ENCODE measurements at places on chromosomes 13 and 19. TPM values are rescaled to one million over a fixed set of nuclear protein-coding genes. Genes with fewer than 3 reads are reported as not detected.

The NBEA gene
- 0.90 TPM for total RNA-seq

- no peak for DNase-seq
Observed at GRCh38 chr19:6150289-6150688, 14.8 kb downstream of the ACSBG2 start.

- DNase-seq, result peak; percentile 85
Observed at GRCh38 chr19:34985249-34986022, 14.7 kb upstream of the GRAMD1A start.

The CYP2A6 gene
- not detected for total RNA-seq

GRCh38 chr19:31352296-31352781 lies 3.1 kb upstream of the TSHZ3 start:
- no peak for DNase-seq

The TEX101 gene
- total RNA-seq, result not detected

The MYPOP gene
- total RNA-seq, result 0.64 TPM

GRCh38 chr19:4376028-4376670 lies 24.2 kb downstream of the SH3GL1 start:
- DNase-seq, result no peak

DNA sequence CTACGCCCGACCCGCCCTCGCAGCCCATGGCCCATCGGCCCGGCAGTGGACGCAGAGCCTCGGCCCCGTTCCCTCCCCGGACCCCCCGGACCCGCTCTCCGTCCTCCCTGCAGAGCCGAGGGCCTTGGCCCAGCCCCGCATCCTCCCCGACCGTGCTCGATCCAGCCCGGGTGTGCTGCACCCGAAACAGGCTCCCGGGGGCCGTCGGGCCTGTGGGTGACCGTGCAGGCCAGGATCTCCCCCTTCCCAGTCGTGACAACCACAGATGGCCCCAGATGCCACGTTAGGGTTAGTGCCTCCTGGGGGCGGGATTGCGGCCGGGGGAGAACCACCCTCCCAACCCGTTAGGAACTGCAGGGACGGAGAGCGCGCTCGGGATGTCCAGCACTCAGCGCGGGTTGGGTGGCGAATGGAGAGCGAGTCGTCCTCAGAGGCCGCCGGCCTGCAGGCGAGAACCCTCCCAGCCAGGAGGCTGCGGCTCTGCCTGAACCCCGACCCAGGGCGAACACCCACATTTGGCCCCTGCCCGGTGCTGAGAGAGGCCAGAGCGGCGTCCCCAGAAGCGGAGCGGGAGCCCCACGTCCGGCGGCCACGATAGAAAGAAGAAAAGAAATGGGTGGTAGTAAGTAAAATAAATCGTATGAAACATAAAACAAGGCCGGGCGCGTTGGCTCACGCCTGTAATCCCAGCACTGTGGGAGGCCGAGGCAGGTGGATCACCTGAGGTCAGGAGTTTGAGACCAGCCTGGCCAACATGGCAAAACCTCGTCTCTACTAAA lies 6.7 kb upstream of the MADCAM1 start:
- peak; percentile 32 for DNase-seq

GRCh38 chr13:21243045-21243897 lies 66.8 kb downstream of the MRPL57 start:
- no peak for DNase-seq

GRCh38 chr19:20028611-20029010 lies 10.7 kb downstream of the ZNF682 start:
- DNase-seq, result no peak

GRCh38 chr13:61188057-61188456 lies 227.6 kb downstream of the PCDH20 start:
- DNase-seq, result no peak

DNA sequence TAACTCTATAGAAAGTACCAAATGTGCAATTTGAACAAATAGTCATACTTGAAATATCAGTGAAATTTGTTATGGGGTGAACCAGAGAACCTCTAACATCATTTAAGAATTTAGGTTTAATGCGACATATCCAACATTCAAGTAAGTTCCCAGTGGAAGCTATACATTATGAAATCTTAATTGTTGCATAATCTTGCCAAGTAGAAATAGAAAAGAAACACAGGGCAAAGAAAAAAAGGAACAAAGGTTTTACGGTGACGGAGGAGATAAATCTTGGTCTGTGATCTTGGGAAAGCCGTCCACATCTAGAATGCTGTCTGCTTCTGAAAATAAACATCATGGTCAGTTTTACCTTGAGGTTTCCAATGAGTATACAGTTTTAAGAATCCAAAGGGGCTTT lies 445.7 kb downstream of the RFC3 start:
- DNase-seq, result no peak

The IL11 gene
- total RNA-seq, result 0.13 TPM

The CCDC169 gene
- 0.63 TPM for total RNA-seq

GRCh38 chr19:2428321-2428690 lies 920 bp upstream of the TIMM13 start:
- peak; percentile 30 for DNase-seq

DNA sequence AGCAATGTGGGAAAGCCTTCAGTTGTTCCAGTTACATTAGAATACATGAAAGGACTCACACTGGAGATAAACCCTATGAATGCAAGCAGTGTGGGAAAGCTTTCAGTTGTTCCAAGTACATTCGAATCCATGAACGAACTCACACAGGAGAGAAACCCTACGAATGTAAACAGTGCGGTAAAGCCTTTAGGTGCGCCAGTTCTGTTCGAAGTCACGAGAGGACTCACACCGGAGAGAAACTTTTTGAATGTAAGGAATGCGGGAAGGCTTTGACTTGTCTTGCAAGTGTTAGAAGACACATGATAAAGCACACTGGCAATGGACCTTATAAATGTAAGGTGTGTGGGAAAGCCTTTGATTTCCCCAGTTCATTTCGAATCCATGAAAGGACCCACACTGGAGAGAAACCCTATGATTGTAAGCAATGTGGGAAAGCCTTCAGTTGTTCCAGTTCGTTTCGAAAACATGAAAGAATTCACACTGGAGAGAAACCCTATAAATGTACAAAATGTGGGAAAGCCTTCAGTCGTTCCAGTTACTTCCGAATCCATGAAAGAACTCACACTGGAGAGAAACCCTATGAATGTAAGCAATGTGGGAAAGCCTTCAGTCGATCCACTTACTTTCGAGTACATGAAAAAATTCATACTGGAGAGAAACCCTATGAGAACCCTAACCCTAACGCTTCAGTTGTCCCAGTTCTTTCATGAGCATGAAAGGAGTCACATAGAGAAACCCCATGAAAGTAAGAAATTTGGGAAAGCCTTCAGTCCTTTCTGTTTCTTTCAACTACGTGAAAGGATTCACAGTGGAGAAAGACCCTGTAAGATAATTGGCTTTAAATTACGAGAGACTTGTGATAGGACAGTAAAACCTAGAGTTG lies 20.1 kb downstream of the ZNF627 start:
- no peak for DNase-seq

- DNase-seq, result no peak
Observed at GRCh38 chr13:72144636-72145035, 277.6 kb upstream of the DACH1 start.

The PGLYRP2 gene
- total RNA-seq, result not detected

DNA sequence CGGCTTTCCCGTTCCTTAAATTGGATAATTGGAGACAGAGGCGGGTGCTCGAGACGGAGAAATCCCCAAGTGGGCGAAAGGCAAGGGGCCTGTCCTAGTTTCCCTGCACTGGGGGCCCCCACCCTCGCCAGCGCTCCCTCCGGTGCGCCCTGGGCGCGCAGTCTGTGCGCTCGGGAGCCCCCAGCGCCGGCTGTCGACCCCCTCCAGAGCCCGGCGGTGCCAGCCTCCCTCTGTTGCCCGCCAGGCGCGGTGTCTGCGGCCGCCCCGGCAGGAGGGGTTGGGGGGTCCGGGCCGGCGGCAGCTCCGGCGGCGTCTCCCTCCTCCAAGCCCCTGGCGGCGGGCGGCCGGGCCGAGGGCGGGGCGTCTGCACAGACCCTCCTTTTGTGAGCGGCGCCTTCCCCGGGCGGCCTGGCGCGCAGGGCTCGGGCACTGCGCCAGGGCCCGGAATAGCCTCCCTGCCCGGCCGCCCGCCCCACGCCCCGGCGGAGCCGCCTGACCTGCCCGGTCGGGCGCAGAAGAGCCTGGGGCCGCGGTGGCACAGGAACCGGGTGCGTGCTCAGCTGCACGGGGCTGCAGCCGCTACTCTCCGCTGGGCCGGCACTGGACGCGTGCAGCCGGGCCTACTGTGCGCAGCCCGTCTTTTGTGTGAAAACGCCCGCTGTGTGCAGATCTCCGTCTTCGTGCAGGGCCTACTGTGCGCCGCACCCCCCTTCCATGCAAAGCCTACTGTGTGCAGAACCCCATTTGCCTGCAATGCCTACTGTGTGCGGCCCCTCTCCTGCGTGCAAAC lies 13.2 kb downstream of the GADD45B start:
- peak; percentile 66 for DNase-seq

- DNase-seq, result peak; percentile 91
Observed at GRCh38 chr13:100875392-100876043, 200.9 kb upstream of the TMTC4 start.

The PNMA8A gene
- total RNA-seq, result 0.26 TPM

The MUC16 gene
- not detected for total RNA-seq

DNA sequence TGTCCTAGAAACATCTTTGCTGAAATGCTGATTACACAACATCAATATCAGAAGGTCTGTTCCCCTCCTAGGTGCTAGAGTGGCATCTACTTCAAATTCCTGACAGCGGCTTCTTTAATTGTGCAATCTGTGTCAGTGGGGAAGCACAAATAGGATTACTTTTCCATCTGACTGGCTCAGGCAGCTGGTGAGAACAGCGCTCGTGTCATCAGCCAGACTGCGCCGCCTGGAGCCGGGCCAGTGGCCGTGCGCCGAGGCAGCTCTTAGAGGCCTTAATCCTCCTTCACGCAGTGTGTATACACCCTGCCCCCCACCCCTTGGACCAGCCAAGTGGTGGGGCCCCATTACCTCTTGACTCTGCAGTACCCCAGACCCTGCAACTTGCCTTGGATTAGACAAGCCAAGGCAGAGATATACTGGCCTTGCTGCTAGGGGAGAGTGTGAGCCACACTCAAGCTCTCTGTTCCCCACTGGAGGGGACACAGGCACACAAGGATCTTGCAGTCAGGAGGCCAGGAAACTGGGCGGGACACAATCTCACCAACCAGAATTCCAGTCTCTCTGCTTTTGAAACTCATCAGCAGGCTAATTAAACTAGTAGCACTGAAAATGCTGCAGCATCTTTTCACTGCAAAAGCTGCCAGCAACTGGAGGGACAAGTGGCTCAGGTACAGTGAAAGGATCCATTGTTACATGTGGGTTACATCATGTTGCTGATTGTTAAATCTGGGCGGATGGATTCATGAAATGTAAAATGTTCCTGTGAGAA lies 48.9 kb upstream of the EPHX3 start:
- DNase-seq, result peak; percentile 68

GRCh38 chr13:60267498-60268202 lies 103.9 kb upstream of the DIAPH3 start:
- DNase-seq, result no peak

The ZSWIM9 gene
- total RNA-seq, result 3.3 TPM

DNA sequence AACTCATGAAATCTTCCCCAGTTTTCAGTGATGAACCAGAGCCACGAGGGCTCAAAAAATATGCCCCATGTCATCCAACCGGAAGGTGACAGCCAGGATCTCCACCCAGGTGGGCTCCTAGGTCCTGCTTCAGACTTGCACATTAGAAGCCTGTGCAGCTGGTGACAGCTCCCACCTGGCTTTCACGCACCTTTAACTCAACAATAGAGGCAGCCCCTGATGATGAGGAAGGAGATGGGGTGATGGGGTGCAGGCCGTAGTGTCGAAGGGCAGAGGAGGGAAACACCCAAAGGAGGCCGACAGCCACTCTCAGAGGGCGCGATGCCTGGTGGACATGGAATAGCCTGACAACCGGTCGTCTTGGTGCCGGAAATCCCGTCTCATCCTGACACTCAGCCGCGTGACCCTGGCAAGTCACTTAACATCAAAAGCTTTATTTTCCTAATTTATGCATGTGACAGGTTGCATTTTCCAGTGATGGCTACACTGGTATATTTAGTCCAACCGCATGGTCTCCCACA lies 118.0 kb downstream of the SOX1 start:
- DNase-seq, result no peak

- no peak for DNase-seq
Observed at GRCh38 chr13:32179708-32180107, 135.5 kb downstream of the ZAR1L start.

The LILRB5 gene
- not detected for total RNA-seq

The UNC13A gene
- total RNA-seq, result 0.13 TPM

- no peak for DNase-seq
Observed at GRCh38 chr19:4413588-4413987, 11.1 kb downstream of the CHAF1A start.
